Breast epithelium (tissue), 4 donors: ENCODE measurements at places on chromosomes 7 and 10. TPM values are rescaled to one million over a fixed set of nuclear protein-coding genes. Genes with fewer than 3 reads are reported as not detected.

DNA sequence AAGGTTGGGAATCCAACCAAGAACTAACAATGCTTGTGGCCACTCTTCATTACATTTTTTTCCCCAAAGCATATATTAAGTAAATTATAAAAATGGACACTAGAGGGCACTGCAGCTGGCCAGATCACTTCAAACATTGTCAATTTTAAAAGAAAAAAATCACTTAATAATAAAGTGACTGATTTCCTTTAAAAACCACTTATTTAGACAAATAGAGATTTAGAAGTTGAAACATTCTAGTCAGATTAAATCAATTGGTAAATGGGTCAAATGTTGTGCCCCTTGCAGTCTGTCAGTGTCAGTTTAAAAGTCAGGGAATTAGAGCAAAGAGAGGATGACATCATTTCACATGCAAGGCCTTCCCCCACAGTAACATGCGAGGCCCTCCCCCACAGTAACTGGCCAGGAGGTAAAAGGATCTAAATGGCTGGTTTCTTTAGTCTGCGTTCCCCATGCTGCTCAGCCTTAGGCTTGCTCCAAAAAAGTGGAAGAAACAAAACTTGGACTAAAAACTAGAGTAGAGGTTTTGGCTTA, 177.9 kb downstream of the SKAP2 start:
- no peak for DNase-seq

- DNase-seq: no peak
Measured at GRCh38 chr10:85045046-85045445, 716.7 kb downstream of the CCSER2 start.

DNA sequence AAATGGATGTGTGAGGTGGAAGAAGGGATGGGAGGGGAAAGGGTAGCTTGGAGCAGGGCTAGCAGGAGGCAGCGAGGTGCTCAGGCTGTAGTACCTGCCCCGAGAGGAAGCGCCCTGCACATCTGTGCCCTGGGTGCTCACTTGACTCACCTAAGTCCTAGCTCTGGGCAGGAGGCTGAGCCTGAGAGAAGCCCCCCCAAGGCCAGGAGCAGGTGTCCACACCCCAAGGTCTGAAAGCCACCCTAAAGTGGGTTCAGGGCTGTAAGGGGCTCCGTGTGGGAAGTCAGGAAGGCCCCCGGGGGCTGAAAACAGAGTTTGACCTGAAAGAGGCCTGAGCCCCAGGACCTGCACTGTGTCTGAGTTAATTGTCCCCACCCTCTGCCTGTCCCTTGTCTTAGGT, 95.8 kb upstream of the PODXL start:
- DNase-seq: no peak

GRCh38 chr10:106711313-106711906, 453.1 kb downstream of the SORCS1 start:
- no peak for DNase-seq

The WASHC2A gene
- total RNA-seq: 41.3 TPM

The HIBADH gene
- 80.1 TPM for total RNA-seq

DNA sequence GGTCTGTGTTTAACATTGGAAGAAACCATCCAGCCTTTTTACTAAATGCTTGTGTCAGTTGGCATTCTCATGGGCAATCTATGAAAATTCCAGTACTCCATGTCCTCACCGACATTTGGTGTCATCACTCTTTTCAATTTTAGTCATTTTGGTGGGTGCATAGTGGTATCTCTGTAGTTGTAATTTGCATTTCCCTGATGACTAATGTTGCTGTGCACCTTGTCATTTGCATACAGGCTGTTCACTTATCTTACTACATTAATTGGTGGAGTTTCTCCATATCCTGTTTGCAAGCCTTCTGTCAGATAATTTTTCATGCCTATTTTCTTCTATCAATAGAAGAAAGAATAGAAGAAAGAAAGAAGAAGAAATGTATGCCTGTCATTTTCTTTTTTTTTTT, 73.7 kb downstream of the PLPP4 start:
- no peak for DNase-seq

DNA sequence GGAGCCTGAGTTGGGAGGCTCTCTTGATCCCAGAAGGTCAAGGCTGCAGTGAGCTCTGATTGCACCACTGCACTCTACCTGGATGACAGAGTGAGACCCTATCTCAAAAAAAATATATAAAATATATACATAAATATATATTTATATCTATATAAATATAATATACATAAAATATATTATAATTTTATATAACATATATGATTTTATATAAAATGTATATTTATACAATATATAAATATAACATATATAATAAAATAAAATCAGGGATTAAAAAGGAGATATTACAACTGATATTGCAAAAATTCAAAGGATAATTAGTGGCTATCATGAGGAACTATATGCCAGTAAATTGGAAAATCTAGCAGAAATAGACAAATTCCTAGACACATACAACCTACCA, 353.5 kb upstream of the HPS1 start:
- no peak for DNase-seq

DNA sequence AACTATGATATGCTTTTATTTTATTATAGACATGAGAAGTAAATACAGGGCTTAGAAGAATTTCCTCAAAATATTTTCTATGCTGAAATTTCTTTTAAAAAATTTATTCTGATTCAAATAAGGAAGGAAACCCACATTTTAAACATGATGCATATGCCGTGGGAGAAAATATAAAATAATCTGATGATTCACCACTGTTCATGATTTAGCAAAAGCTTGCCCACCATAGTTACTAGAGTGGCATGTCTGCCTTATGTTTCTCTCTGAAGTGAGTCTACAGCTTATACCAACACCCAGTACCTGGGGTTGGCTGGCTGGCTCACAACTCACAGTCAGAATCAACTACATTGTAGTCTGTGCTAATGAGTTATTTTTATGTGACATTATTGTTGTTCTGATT, 102.0 kb downstream of the GNAI1 start:
- DNase-seq: no peak

- no peak for DNase-seq
Measured at GRCh38 chr10:93947055-93947454, 46.7 kb upstream of the PLCE1 start.

DNA sequence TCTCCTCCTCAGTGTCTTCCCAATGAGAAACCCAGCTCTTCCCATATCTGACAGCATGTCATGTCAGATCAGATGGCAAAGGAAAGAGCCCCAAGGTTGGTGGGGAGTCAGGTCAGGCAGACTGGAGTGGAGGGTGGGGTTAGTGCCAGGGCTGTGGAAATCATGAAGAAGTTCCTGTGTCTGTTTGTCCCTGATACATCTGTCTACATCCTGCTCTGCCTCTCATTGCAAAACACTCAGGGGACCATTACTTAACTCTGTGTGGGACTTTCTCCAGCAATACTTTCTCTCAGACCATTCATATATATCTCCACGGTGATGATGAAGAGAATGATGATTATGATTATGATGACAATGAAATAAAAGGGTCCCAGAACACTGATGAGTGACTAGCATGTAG, 3.3 kb downstream of the PRRT4 start:
- DNase-seq: no peak

DNA sequence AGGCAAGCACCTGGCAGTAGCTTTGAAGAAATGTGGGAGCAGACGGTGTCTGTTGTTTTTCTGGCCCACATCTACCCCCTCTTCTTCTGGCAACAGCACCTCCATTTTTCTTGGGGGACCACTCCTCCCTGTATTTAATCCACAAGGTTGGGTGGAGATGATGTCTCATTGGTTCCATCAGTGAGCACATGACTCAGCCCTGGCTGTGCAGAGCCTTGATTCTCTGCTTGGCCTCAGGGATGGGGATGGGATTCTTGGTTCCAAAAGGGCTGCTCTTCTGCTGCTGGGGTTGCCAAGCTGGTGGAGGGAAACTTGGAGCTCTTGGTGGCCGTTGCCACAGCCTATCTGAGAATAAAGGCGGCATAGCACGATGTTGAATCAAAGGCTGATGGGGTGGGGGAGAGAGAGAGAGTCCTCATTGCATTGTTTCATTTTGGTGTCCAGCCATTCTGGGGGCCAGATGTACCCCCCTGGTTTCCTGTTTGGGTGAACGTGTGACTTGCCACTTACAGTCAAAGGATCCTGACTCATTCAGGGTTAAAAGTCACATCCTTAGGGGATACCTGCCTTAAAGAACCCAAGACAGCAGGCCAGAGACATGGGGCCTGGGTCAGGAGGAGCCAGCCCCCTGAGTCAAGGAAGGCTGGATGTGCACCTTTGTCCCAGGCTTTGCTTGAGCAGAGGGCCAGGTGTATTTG, 25.9 kb downstream of the GRK5 start:
- DNase-seq: no peak

- DNase-seq: no peak
Measured at GRCh38 chr10:85527616-85528317, 838.8 kb downstream of the GRID1 start.
